ENCODE measurements at places on chromosomes 4 and X. TPM values are rescaled to one million over a fixed set of nuclear protein-coding genes. Genes with fewer than 3 reads are reported as not detected.

DNA sequence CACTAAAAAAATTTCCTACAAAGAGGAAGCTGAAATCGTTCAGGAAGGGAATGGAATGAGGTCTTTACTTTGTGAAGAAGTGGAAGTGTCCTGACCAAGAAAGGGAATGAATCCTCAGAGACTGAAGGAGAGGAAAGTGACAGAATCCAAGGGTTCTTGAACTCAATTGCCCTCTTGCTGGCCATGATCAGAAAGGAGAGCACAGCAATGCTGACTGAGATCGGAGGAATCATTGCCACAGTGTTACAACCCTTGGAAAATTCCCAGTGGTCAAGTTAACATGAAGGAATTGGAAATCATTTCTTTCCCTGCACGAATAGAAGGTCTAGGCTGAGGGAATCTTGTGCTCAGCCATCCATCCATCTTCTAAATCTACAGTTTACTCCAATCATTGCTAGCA lies 190.0 kb upstream of the NEIL3 start:
- no peak overlapping the region for H3K4me3 ChIP-seq
- no peak overlapping the region for H3K27ac ChIP-seq
- H3K4me1 ChIP-seq: no peaks in the 10 kb centered on the region

DNA sequence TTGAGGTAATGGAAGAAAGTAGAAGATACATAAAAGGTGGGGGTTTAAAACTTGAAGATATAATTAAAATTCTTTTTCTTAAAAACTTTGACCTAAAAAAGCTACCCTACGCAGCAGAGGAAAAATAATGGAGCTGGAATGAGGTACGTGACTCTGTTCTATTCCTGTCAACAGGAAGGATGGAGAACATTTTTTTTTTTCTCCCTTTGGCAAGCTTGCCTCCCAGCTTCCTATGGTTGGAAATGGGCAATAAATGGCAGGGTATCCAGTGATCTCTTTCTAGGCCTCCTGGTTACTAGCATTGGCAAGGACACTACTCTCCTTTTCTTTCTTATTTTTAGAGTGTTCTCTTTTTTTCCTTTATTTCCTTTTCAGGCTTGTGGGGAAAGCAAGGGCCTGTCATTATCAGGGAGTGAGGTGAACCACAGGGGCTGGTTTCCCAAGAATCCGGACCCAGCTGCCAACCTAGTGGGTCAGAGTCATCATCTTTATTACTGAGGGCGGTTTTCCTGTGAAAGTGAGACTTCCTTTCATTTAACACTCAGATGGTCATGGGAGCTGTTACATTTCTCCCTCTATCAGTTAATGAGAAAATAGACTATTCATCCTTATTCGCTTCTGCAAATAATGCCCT lies 224.6 kb downstream of the SPRY1 start:
- no peaks in the 10 kb centered on the region for H3K36me3 ChIP-seq
- H3K4me3 ChIP-seq: no peak overlapping the region
- H3K27ac ChIP-seq: no peak overlapping the region
- no peak for DNase-seq
- H3K4me1 ChIP-seq: peaks cover 26% of the 10 kb centered on the region

CSAG2 gene
- not detected for total RNA-seq

GUCY2F gene
- total RNA-seq: not detected

- peaks cover 13% of the 10 kb centered on the region for H3K4me1 ChIP-seq
- no peak overlapping the region for H3K27ac ChIP-seq
- no peaks in the 10 kb centered on the region for H3K27me3 ChIP-seq
- peaks cover 29% of the 10 kb centered on the region for H3K36me3 ChIP-seq
These were observed 78.7 kb downstream of the ATP8A1 start for GRCh38 chr4:42578187-42578586.

- no peak overlapping the region for H3K27ac ChIP-seq
- peaks cover 2% of the 10 kb centered on the region for H3K4me1 ChIP-seq
- no peak for DNase-seq
These were observed 40.3 kb downstream of the POLR2B start for GRCh38 chr4:57018980-57019379.

GRCh38 chr4:134122903-134123302 lies 78.7 kb downstream of the PABPC4L start:
- H3K4me1 ChIP-seq: no peaks in the 10 kb centered on the region
- no peaks in the 10 kb centered on the region for H3K36me3 ChIP-seq
- H3K27me3 ChIP-seq: no peaks in the 10 kb centered on the region
- H3K27ac ChIP-seq: no peak overlapping the region
- DNase-seq: no peak
- H3K4me3 ChIP-seq: no peak overlapping the region

OPHN1 gene
- 0.04 TPM for total RNA-seq

NFXL1 gene
- total RNA-seq: 14.0 TPM

MID2 gene
- 7.4 TPM for total RNA-seq

GRCh38 chr4:71261633-71262121 lies 77.1 kb upstream of the SLC4A4 start:
- H3K4me1 ChIP-seq: peaks cover 12% of the 10 kb centered on the region
- peak; percentile 34 for DNase-seq
- H3K36me3 ChIP-seq: no peaks in the 10 kb centered on the region
- no peak overlapping the region for H3K27ac ChIP-seq

GRCh38 chr4:77992581-77992980 lies 64.5 kb upstream of the FRAS1 start:
- no peak overlapping the region for H3K27ac ChIP-seq
- no peak for DNase-seq
- no peaks in the 10 kb centered on the region for H3K36me3 ChIP-seq
- no peaks in the 10 kb centered on the region for H3K4me1 ChIP-seq

- H3K36me3 ChIP-seq: no peaks in the 10 kb centered on the region
- no peak overlapping the region for H3K4me3 ChIP-seq
- H3K4me1 ChIP-seq: peaks cover 2% of the 10 kb centered on the region
- H3K27ac ChIP-seq: no peak overlapping the region
These were observed 8.8 kb upstream of the NKX1-1 start for GRCh38 chr4:1414831-1415680.

- H3K4me3 ChIP-seq: no peak overlapping the region
- no peaks in the 10 kb centered on the region for H3K36me3 ChIP-seq
These were observed 39.2 kb upstream of the PDE5A start for GRCh38 chr4:119667802-119668201.

PGAM4 gene
- 1.3 TPM for total RNA-seq
